ENCODE measurements at places on chromosomes 1 and 21.

GRCh38 chr1:112689196-112689841, 14.9 kb downstream of the MOV10 start:
- DNase-seq, result no peak
- H3K4me3 ChIP-seq, result no peak overlapping the region
- no peaks in the 10 kb centered on the region for H3K27me3 ChIP-seq
- H3K27ac ChIP-seq, result no peak overlapping the region
- peaks cover 38% of the 10 kb centered on the region for H3K36me3 ChIP-seq
- H3K4me1 ChIP-seq, result no peaks in the 10 kb centered on the region

GRCh38 chr1:60583696-60584095, 498.7 kb upstream of the NFIA start:
- DNase-seq, result no peak
- no peak overlapping the region for H3K4me3 ChIP-seq
- H3K36me3 ChIP-seq, result no peaks in the 10 kb centered on the region
- no peaks in the 10 kb centered on the region for H3K27me3 ChIP-seq
- no peaks in the 10 kb centered on the region for H3K4me1 ChIP-seq
- no peak overlapping the region for H3K27ac ChIP-seq

GRCh38 chr1:236568285-236568894, 35.9 kb downstream of the HEATR1 start:
- H3K4me3 ChIP-seq, result no peak overlapping the region
- no peak overlapping the region for H3K27ac ChIP-seq
- H3K27me3 ChIP-seq, result no peaks in the 10 kb centered on the region
- H3K36me3 ChIP-seq, result peaks cover 41% of the 10 kb centered on the region

GRCh38 chr21:36848730-36849274, 117.7 kb downstream of the HLCS start:
- H3K4me1 ChIP-seq, result peaks cover 13% of the 10 kb centered on the region
- H3K27me3 ChIP-seq, result no peaks in the 10 kb centered on the region
- no peak for DNase-seq
- no peak overlapping the region for H3K27ac ChIP-seq
- no peaks in the 10 kb centered on the region for H3K36me3 ChIP-seq

DNA sequence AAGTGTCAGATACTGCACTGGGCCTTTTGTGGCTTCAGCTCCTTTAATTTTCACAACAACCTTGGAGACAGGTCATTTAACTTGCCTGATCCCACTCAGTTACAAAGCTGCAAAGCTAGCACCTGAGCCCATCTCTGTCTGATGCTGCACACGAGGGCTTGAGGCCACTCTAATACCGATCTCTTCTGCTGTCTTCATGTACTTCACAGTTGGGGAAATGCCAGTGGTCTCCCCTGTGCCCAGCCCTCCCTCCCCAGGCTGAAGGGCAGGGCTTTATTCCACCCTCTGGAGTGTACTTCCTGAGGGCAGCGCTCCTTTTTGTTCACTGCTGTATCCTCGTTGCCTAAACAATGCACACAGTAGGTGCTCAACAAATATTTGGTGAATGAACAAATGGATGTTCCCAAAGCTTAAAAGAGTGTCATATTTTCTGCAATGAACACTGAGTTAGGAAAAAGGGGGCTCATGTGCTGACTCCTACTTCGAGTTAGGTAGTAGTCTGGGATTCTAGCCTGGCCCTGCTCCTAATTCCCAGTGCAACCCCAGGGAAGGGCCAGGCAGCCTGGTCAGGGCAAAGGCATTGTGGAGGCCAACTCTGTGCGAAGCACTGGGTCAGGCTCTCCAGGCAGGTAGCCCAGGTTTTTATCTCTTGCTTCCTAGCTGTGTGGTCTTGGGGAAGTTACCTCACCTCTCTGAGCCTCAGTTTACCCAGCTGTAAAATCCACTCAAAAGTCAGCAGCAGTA, 1.1 kb downstream of the TMCO4 start:
- H3K36me3 ChIP-seq, result 0 out of 2 replicates have a peak, but pooled peaks cover 2% of the 10 kb centered on the region
- peak overlapping the region; percentile 46 for H3K27ac ChIP-seq
- DNase-seq, result no peak

GRCh38 chr1:60960891-60961461, 121.4 kb upstream of the NFIA start:
- no peaks in the 10 kb centered on the region for H3K4me1 ChIP-seq
- no peak for DNase-seq
- no peaks in the 10 kb centered on the region for H3K27me3 ChIP-seq
- H3K4me3 ChIP-seq, result no peak overlapping the region

GRCh38 chr1:240720976-240721375, 109.0 kb upstream of the GREM2 start:
- H3K36me3 ChIP-seq, result no peaks in the 10 kb centered on the region
- no peaks in the 10 kb centered on the region for H3K4me1 ChIP-seq
- H3K27ac ChIP-seq, result no peak overlapping the region
- no peak overlapping the region for H3K4me3 ChIP-seq
- H3K27me3 ChIP-seq, result no peaks in the 10 kb centered on the region

- H3K36me3 ChIP-seq, result no peaks in the 10 kb centered on the region
- no peak for DNase-seq
- H3K4me1 ChIP-seq, result peaks cover 35% of the 10 kb centered on the region
These were observed 11.5 kb upstream of the SRP9 start for GRCh38 chr1:225765982-225766674.

DNA sequence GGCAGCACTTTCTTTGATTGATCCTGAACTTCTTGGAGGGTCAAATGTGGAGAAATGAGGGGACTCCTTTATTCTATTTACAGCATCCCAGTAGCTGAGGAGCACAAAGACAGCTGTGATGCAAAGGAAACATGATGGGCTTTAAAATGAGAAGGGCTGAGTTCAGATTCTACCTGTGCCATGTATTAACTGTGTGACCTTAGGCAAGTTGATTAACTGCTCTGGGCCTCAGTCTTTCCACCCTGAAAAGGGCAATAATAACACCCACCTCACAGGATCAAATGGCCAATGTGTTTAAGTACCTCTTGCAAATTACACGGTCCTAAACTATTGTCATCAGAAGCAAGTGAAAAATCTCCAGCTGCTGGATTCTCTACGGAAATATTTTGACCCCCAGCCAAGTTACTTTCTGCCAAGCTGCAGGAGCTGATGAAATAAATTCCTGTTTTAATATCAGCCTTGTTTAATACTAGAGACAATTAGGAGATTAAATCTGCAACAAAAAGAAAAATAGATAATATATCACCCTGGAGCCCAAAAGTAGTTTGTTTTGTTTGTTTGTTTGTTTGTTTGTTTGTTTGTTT, 15.7 kb downstream of the TMEM81 start:
- H3K27ac ChIP-seq, result no peak overlapping the region
- no peaks in the 10 kb centered on the region for H3K4me1 ChIP-seq
- no peaks in the 10 kb centered on the region for H3K36me3 ChIP-seq
- H3K4me3 ChIP-seq, result no peak overlapping the region
- peaks cover 6% of the 10 kb centered on the region for H3K27me3 ChIP-seq

DNA sequence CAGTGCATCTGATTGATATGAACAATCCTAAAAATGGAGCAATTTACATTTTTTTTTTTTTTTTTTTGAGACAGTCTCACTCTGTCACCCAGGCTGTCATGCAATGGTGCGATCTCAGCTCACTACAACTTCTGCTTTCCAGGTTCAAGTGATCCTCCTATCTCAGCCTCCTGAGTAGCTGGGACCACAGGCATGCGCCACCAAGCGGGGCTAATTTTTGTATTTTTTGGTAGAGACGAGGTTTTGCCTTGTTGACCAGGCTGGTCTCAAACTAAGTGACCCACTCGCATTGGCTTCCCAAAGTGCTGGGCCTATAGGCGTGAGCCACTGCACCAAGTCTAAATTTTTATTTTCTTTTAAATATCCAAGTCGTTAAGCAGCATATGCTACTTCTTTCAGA, 109.0 kb downstream of the FAF1 start:
- no peaks in the 10 kb centered on the region for H3K4me1 ChIP-seq
- no peak overlapping the region for H3K4me3 ChIP-seq
- no peaks in the 10 kb centered on the region for H3K36me3 ChIP-seq
- DNase-seq, result no peak

- peaks cover 2% of the 10 kb centered on the region for H3K36me3 ChIP-seq
- peaks cover 2% of the 10 kb centered on the region for H3K4me1 ChIP-seq
- H3K27me3 ChIP-seq, result no peaks in the 10 kb centered on the region
- H3K4me3 ChIP-seq, result no peak overlapping the region
These were observed 17.7 kb downstream of the BEND5 start for GRCh38 chr1:48758976-48759375.

GRCh38 chr1:168603501-168604110, 27.2 kb downstream of the XCL1 start:
- no peaks in the 10 kb centered on the region for H3K4me1 ChIP-seq
- no peaks in the 10 kb centered on the region for H3K36me3 ChIP-seq
- peak; percentile 45 for DNase-seq
- H3K27me3 ChIP-seq, result no peaks in the 10 kb centered on the region
- no peak overlapping the region for H3K4me3 ChIP-seq

DNA sequence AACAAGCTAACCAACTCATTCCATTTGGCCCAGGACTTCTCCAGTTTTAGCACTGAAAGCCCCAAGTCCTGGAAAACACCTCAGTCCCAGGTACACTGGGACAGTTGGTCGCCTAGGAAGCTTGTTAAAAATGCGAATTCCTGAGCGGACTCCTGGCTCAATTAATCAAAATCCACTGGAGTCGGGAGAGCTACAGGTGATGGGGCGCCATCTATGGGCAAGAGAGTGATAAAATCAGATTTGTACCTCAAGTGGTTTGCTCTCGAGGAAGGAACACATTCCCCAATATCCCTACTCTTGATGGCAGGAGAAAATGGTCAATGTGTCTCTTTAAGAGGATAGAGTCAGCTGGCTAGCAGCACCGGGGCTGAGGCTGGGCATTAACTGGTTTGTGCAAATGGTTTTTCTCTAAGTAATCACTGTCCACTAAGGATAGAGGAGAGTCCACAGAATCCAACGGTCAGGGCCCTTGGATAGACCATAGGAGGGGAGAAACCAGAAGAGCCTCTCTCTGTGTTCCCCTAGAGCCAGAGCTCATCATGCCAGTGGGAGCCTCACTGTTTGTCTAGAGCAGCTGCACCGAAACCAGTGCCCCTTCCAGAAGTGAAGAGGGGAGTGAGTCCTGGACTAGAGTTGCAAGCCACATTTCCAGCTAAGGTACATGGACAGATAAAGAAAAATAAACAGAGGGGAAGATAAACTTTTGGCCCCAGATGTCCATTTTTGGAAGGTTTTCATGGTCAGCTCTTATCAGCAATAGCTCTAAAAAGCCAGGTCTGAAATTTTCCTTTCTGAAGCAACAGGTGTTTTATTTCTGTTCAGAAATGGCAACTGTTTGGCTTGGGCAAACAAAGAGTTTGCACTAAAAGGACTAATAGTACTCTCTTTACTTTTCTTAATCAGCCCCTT, 148.5 kb downstream of the TENT5C start:
- no peaks in the 10 kb centered on the region for H3K36me3 ChIP-seq
- no peak overlapping the region for H3K27ac ChIP-seq
- no peak overlapping the region for H3K4me3 ChIP-seq
- DNase-seq, result peak; percentile 59

DNA sequence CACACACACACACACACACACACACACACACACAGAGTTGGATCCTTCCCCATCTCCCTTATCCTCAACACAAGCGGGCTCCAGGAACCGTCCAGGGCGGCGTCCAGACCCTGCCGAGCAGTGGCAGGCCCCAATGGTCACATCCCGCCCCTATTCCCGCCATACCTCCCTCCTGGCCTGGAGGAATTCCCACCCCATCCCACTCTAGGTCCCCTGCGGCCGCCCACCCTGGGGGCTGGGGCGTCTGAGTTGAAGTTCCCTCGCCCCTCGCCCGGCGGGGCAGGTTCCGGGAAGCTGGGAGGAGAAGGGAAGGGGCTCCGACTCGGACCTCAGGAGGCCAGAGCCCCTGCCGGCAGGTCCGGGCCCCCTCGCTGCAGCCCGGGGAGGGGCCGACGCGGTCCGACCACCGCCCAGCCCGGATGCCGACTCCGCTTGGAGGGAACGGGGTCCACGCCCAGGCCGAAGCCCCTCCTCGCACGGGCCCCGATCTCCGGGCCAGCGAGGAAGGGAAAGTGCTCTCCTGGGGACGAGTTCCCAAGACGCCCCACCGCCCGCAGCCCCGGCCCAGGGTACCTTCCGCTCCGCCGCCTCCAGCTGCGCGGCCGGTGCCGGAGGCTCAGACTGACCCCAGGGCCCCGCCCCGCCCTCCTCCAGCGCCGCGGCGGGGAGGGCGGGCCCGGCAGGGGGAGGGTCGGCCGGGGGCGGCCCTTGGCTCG, at the start of gene RHOC:
RHOC (minus strand) TSS at position 623 of the 716 bp plus-strand sequence. CDS start 3,328 bp downstream, outside the sequence.
- DNase-seq, result peak; percentile 56
- H3K4me3 ChIP-seq, result peak within 1 kb of the TSS; percentile 84
- peaks cover 15% of the 10 kb centered on the region for H3K4me1 ChIP-seq
- H3K27ac ChIP-seq, result peak within 1 kb of the TSS; percentile 81
- H3K36me3 ChIP-seq, result peaks cover 15% of the 10 kb centered on the region
- no peaks in the 10 kb centered on the region for H3K27me3 ChIP-seq

GRCh38 chr21:17725339-17725738, 93.8 kb downstream of the C21orf91 start:
- H3K27ac ChIP-seq, result no peak overlapping the region
- no peak overlapping the region for H3K4me3 ChIP-seq
- H3K27me3 ChIP-seq, result no peaks in the 10 kb centered on the region
- no peaks in the 10 kb centered on the region for H3K36me3 ChIP-seq

DNA sequence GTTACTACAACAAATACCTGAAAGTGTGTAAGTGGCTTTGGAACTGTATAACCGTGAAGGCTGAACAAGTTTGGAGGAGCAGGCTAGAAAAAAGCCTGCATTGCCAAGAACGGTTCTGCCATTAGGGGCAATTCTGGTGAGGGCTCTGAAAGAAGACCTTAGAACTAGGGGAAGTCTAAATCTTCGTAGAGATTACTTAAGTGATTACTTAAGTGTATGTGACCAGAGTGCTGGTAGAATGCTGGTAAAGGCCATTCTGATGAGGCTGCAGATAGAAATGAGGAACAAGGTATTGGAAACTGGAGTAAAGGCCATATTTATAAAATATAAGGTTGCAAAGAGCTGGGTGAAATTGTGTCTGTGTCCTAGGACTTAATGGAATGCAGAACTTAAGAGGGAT, 158.0 kb downstream of the CLIC6 start:
- H3K27me3 ChIP-seq, result no peaks in the 10 kb centered on the region
- no peak overlapping the region for H3K4me3 ChIP-seq
- no peaks in the 10 kb centered on the region for H3K4me1 ChIP-seq
- H3K27ac ChIP-seq, result no peak overlapping the region

GRCh38 chr1:43273708-43274107, 3.9 kb downstream of the TMEM125 start:
- H3K4me3 ChIP-seq, result no peak overlapping the region
- H3K27me3 ChIP-seq, result peaks cover 10% of the 10 kb centered on the region
- DNase-seq, result no peak
- no peak overlapping the region for H3K27ac ChIP-seq

GRCh38 chr1:51627672-51628071, 10.8 kb downstream of the OSBPL9 start:
- no peak overlapping the region for H3K4me3 ChIP-seq
- H3K27ac ChIP-seq, result no peak overlapping the region
- peak; percentile 67 for DNase-seq
- no peaks in the 10 kb centered on the region for H3K36me3 ChIP-seq

Data from IMR-90 (cell line).